ENCODE measurements at places on chromosomes 2 and 18. TPM values are rescaled to one million over a fixed set of nuclear protein-coding genes. Genes with fewer than 3 reads are reported as not detected.

DNA sequence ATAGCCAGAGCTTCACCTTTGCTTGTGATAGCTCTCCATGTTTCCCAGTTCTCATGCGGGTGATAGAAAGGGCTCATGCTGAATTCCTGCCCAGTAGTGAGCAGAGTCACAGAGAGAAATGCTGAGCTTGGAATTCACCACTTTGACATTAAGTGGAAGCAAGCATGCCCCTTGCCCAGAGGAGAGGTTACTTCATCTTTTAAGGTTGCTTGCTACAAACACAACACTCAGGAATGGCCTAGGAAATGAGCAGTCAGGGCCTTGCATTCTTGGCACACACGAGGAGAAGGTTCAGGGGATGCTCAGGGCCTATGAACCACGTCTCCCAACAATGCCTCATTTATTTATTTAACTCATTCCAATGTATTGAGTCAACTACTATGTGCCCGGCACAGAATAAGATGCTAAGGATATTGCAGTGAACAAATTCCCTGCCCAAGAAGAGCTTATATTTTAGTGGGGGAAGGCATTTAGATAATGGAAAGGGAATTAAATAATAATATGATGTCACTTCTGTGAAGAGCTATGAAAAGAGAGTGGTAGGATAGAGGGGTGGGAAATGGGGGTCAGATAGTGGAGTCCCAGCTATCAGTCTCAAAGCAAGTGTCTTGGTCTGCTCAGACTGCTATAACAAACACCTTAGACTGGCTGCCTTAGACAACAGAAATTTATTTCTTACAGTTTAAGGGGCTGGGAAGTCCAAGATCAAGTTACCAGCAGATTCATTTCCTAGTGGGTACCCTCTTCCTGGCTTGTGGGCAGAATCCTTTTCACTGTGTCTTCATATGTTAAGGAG, 42.1 kb downstream of the DDX18 start:
- DNase-seq = no peak

DNA sequence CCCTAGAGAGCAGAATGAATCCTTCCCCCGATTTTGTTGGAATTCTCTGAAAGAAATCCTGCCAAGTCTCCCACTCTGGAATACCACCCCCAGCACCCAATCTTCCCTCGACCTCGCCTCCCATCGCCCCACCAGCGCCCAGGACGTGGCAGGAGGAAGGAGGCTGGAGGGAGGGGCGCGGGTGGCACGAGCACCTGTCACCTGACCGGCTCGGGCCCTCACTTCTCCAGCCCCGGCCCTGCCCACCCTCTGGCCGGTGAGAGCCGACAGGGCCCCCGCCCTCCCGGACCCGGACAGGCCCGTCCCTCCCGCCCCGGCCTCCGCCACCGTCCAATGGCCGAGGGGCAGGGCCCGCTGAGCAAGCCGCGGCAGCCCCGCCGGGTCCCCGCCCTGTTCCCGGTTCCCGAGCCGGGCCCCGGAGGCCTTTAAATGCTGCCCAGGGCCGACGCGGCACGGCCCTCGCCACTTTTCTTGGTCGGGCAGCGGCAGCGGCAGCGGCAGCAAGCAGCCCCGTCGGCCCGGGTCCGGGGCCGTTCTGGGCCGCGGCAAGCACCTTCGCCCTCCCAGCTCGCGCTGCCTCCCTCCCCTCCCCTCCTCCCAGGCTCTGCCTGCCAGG, at the start of gene LGALSL:
Gene LGALSL (plus strand): TSS at position 393 of the 616 bp plus-strand sequence. CDS start 384 bp downstream, outside the sequence.
- peak; percentile 93 for DNase-seq

DNA sequence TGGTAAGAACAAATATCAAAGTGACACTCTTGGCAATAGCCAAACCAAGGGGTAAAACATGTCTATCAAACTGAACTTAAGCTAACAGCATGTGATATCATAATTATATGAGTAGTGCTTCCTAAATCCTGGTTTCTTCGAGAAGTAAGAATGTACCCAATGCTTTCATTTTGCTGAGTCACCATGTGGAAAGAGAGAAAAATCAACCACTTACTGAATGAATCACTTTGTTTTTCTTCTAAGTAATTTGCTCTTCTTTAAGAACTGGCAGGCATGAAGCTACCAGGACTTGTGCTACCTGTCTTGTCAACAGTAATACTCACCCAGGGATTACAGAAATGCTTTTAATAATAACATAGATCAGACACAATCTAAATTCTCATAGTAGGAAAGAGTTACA, 19.0 kb upstream of the DUSP19 start:
- DNase-seq = no peak

GRCh38 chr2:163834841-163835240, 99.0 kb upstream of the FIGN start:
- DNase-seq = no peak

- DNase-seq = no peak
Observed at GRCh38 chr2:169892951-169893350, 65.7 kb downstream of the UBR3 start.

- DNase-seq = no peak
Observed at GRCh38 chr2:113160962-113161361, 12.8 kb upstream of the PSD4 start.

GRCh38 chr2:204074456-204074855, 137.9 kb downstream of the ICOS start:
- no peak for DNase-seq

DNA sequence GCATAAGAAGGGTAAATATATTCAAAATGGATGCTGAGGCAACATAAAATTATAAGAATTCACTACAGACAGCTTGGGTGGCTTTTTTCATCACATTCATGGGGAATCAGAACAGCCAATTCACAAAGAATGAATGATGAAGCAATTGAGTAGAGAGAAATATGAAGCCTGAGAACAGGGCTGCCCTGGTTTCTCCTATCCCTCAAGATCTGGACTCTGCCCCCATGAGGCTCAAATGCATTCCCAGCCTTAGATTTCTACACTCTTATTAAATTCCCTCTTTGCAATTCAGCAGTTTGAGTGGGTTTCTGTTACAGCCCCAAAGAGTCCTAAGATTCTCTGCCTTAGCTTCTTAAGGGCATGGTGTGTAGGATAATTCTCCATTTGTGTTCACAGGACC, 172.5 kb downstream of the MAIP1 start:
- no peak for DNase-seq

- no peak for DNase-seq
Observed at GRCh38 chr2:180004731-180005130, 2.4 kb downstream of the CWC22 start.

- DNase-seq = no peak
Observed at GRCh38 chr2:12776521-12776961, 59.8 kb downstream of the TRIB2 start.

Gene CCDC121
- 2.3 TPM for total RNA-seq

Gene MERTK
- 19.2 TPM for total RNA-seq

Gene SPATA3
- total RNA-seq = not detected
